Neural crest cell (in vitro differentiated cells): ENCODE measurements at places on chromosomes 3 and 15.

- no peak for DNase-seq
These were observed 618.7 kb downstream of the SI start for GRCh38 chr3:164459521-164460151.

GRCh38 chr15:70863450-70864218, 9.7 kb upstream of the LARP6 start:
- no peak for DNase-seq

- DNase-seq: no peak
These were observed 25.1 kb downstream of the SOX14 start for GRCh38 chr3:137789236-137789635.

GRCh38 chr15:66650433-66650832, 51.6 kb upstream of the SMAD6 start:
- DNase-seq: no peak

DNA sequence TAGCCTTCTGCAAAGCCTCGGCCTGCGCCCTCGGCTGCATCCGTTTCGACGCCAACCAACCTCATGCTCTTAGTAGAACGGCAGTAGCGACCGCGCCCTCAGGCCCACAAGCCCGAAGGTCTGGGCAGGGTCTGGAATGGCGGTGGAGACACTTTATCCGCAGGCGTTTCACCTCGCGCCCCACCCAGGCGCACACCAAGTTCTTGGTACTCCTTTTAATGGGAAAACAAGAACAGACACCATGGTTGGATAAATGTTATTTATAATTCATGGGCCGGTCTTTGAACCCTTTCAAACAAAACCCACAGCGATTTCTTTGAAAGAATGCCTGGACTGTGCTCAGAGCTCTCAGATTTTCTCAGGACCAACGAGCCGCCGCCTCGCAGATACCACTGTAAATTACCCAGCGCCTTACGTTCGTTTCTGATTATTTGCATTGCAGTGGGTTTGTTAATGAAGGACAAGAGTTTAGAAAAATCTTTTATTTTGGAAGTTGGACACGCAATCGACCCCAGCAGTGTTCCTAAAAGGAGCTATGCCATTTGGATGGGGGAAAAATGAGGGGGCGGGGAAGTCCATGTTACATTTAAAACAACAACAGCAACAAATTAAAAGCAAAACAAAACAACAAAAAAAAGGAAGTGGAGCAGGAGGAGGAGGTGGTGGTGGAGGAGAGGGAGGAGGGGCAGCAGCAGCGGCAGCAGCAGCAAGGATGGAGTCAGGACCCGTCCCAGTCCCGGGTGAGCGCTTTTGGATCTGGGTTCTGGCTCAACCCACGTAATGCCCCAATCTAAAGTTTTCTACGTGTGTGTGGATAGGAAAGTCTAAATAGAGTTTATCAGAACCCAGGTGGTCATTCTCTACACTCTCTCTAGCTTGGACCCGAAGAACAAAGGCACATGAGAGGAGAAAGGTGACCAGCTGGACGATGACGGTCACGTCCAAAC, 993 bp upstream of the ISL2 start:
- no peak for DNase-seq

- no peak for DNase-seq
These were observed 190.3 kb downstream of the SATB1 start for GRCh38 chr3:18234717-18235335.

DNA sequence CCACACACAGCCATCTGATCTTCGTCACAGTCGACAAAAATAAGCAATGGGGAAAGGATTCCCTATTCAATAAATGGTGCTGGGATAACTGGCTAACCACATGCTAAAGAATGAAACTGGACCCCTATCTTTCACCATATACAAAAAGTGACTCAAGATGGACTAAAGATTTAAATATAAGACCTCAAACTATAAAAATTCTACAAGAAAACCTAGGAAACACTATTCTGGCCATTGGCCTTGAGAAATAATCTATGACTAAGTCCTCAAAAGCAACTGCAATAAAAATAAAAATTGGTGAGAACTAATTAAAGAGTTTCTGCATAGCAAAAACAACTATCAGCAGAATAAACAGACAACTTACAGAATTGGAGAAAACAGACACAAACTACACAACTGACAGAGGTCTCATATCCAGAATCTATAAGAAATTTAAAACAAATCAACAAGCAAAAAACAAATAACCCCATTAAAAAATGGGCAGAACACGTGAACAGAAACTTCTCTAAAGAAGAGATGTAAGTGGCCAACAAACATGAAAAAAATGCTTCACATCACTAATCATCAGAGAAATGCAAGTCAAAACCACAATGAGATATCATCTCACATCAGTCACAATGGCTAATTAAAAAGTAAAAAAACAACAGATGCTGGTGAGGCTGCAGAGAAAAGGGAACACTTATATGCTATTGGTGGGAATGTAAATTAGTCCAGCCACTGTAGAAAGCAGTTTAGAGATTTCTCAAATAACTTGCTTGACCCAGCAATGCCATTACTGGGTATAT, 104.0 kb downstream of the NR1I2 start:
- no peak for DNase-seq
